ENCODE measurements at places on chromosomes 12 and 14.

DNA sequence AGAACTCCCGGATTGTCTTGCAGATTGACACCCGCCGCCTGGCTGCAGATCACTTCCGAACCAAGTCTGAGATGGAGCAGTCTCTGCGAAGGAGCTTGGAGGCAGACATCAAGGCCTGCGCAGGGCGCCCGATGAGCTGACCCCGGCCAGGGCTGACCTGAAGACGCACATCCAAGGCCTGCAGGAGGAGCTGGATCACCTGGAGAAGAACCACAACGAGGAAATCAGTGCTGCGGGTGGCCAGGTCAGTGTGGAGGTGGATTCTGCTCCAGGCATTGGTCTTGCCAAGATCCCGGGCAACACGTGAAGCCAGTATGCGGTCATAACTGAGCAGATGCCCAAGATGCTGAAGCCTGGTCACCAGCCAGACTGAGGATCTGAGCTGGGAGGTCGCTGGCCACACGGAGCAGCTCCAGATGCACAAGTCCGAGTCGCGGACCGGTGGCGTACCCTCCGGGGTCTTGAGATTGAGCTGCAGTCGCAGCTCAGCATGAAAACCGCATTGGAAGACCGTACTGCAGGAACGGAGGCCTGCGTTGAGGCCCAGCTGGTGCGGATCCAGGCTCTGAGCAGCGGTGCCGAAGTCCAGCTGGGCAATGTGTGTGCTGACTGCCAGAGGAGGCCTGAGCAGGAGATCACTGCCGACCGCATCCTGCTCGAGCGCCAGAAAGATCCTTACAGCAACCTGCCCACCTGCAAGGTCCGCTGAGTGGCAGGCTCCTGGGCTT, 12.4 kb upstream of the A2M start:
- no peak for ATAC-seq

DNA sequence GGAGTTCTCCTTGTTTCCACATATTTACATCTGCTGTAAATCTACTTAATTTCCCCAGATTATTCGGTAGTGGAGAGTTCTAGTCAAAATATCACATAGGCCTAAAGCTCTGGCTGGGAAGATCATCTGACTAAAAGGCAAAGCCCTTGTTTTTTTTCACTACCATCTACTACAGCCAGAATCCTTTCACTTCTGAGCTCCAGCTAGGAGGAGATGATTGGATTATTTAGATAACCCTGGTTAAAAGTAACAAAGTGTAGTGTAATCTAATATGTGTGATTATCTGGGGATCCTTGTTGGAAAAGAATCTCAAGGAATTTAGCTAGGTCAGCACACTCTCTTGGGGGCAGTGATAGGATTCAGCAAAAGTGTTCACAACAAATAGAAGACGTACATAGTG, 125.4 kb downstream of the DYRK2 start:
- no peak for ATAC-seq

DNA sequence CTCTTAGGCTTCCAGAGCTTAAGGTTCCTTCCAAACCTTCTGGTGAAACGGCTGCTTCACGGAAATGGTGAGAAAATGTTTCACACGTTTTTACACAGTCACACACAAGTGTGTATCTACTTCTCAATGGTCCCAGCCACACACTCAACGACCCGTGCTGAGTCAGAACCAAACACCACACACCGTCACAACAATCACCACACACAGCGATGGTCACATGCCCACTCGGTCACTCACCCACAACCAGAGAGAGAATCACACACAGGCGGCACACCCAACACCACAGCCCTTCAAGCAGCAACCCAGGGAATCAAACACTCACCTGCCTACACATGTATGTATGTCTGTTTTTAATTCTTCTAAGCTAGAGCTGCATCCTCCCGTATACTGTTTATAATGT, 12.6 kb upstream of the PLEKHD1 start:
- ATAC-seq: peak; percentile 49

DNA sequence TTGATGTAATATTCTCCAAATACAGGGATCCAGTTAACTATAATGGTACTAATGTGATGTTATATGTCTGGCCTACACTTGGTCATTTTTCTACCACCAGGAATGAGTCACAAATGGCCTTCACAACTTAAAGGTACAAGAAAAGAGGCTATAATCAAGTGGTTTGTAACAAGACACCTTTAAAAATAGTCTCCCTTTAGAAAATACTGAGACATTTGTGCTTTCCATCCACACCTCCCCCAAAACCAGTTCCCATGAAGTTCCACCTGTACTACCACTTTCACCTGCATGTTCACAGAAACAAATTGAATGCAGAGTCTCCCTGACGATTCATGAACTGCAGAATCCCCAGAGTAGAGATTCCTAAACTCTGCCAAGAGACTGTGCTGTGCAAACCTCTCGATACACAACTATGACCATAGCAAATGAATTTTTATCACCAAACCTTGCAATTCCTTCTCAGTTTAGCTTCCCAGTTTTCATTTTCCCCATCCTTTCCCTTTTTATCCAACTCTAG, 6.0 kb downstream of the BTG1 start:
- ATAC-seq: no peak

DNA sequence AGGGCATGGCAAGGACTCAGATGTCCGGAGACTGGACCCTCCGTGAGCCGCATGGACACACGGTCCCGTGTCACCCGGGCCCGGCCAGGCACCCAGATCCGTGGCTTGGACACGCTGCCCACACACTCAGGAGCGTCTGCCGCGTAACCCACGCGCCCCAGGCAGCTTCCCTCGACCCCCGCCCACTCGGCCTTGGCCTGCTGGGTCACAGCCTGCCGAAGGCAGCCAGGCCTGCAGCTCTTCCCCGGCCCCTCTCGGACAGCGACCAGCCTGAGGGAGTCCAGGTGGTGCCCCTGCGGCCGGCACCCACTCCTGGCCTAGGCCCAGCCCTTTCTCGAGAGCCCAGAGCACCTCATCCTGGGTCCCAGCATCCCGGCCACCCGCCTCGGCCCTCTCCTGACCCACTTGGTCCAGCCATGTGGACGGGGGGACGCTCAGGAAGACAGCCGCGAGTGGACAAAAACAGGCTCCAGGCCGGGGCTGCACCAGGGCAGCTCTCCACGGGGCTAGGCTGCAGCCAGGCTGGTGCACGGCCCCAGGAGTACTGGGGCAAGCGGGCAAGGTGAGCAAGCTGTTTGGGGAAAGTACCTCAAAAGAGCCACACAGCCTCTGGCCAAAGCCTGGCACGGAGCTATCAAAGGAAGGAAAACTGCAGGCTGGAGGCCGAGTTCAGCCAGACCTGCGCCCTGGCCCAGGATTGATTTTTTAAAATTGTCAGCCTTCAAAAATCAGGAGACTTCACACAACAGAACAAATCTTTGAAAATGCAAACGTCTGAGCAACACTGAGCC, 6.5 kb downstream of the AKT1 start:
- ATAC-seq: no peak

GRCh38 chr12:17853054-17853453, 236.9 kb downstream of the RERGL start:
- no peak for ATAC-seq

- no peak for ATAC-seq
Measured at GRCh38 chr14:57847706-57848105, 18.2 kb downstream of the SLC35F4 start.

GRCh38 chr12:52647601-52648000, 4.4 kb downstream of the KRT2 start:
- ATAC-seq: no peak

DNA sequence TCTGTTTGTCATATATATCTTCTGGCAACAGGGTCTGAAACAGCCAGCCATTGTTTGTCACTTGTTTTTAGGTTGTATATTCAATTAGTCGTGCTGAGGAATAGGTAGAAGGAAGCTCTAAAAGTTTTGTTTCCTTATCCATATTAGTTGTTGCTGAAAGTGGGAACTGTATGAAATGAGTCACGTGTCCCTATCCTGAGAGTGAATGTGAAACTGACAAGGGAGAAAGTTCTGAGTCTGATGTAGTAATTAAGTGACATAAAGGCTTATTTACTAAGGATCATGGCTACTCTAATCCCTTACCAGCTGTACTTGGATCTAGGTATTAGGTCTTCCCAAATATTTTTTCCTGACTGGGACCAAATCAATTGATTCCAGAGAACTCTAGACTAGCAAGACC, 16.4 kb downstream of the FAM234B start:
- no peak for ATAC-seq

GRCh38 chr14:52730709-52731111, 744 bp downstream of the STYX start:
- ATAC-seq: no peak

DNA sequence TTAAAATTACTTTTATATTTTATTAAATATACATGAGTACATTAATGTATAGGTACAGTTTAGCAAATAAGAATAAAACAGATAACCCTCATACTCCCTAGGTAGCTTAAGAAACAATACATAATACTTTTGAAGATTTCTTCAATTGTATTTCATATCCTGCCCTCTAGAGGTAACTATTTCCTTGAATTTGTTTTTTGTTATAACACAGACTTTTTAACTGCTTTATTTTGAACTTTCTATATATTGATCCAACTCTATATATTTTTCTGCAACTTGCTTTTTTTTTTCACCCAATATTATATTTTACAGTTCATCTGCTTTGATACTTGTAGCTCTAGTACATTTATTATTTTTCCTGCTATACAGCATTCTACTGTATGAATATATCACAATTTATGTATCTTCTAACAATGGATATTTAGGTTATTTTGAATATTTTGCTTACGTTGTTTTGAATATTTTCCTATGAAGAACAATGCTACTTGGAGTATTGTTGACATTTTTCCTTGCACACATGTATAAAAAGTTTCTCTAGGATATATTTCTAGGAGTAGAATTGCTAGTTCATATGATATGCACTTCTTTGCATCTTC, 72.8 kb upstream of the ABCD2 start:
- ATAC-seq: no peak

DNA sequence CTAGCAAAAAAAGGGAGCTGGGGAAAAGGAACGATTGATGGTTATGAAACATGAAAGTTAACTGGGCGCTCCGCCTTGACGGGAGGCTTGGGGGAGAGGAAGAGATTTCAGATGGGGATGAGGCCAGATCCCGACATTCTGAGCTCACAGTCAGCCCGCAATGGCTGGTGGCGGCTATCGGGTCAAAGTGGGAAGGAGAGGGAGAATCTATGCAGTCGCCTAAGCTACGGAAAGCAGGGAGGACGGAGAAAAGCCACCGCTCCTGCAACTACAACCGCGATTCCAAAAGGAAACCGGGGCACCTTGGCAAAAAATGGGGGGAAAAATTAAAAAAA, 502 bp downstream of the MPHOSPH9 start:
- no peak for ATAC-seq

DNA sequence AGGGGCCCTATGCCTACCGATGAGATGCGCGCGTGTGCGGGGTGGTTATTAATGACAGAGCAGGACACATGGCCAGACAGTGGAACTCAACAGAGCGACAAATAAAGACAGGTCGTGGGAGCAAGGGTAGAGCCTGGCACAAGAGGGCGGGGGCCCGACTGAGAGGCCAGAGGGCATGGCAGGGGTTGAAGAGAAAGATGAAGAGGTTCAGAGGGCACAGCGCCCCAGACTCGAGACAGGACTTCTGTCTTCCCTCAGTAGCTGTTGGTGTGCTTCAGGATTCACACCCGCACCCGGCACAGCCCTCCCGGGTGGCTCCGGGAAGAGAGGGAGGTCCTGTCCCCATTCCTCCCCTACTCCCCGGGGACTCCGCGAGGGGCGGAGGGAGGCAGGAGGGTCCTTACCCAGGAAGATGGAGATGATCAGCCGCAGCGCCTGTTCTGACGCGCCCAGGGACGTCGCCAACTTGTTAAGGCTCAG, 366 bp downstream of the LPCAT3 start:
- ATAC-seq: peak; percentile 24

GRCh38 chr12:4378772-4379171, 740 bp downstream of the FGF23 start:
- no peak for ATAC-seq

DNA sequence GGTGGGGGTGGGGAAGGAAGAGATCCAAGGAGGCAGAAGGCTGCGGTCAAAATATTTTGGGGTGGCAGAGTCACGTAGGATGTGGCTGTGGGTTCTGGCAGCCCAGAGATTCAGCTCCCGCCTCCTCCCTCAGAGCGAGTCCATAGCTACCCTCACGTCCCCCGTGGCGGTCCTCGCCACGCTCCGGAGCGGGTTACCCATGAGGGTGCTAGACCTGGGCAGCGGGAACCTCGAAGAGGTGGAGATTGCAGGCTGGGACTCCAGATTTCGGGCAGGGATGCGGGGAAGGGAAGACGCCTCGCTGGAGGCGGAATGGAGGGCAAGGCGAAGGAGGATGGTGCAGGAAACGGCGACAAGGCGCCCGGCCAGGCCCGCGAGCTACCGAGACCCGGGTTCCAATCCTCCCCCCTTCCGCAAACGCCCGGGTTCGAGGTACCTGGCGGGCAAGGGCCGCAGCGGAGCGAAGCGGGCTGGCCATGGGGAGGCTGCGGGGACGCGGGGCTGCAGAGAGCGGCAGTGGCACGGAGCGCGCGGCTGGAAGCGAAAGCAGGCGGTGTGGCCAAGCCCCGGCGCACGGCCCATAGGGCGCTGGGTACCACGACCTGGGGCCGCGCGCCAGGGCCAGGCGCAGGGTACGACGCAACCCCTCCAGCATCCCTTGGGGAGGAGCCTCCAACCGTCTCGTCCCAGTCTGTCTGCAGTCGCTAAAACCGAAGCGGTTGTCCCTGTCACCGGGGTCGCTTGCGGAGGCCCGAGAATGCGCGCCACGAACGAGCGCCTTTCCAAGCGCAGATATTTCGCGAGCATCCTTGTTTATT, 46.2 kb downstream of the BCAT1 start:
- ATAC-seq: peak; percentile 66

DNA sequence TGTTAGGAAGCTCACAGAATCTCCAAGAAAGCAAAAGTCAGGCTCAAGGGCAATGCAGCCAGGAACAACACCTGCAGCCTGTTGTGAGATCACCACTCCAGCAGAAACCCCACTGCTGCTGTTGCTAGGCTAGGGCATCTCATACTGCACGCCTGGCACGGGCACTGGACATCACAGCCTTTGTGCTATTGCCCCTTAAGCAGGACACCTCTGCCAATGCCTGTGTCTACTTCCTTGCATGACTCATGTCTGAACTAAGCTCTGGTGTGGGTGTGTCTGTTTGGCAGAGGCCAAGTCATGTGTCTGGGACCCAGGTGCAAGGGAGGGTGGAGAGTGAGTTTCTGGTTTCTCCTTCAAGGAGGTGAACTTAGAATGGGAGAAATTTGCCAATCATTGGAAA, 10.0 kb upstream of the DDX47 start:
- peak; percentile 85 for ATAC-seq

DNA sequence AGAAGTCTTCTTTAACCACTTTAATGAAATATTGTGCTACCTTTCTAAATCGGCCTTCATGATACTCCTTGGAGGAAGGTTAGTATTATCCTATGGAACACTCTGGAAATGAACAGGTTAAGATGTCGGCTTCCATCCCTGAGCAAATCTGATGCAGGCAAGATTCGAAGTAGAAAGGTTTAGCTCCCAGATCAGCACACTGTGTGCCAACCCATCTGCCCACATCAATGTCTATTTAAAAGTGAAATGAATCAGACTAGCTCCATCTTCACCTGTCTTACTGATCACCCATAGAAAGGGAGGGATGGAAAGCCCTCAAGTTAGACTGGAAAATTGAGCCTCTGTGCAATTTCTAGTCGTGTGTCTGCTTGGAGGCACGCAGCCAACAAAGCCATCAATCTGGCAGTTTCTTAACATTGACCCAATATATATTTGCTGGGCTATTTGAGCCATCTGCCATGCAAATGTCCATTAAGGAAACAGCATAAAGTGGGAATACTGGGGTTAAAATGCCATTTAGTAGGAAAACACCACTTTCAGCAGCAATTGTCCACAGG, 506.1 kb downstream of the RMST start:
- ATAC-seq: no peak

All from stimulated activated memory B cell treated with anti-CD40 and anti-IgM and Interleukin-4, amounts not matched to agents 10 μg/mL and 1 μg/mL and 100 μg/mL, for 72 hours (primary cell).